ENCODE measurements at places on chromosomes 6 and 20.

DNA sequence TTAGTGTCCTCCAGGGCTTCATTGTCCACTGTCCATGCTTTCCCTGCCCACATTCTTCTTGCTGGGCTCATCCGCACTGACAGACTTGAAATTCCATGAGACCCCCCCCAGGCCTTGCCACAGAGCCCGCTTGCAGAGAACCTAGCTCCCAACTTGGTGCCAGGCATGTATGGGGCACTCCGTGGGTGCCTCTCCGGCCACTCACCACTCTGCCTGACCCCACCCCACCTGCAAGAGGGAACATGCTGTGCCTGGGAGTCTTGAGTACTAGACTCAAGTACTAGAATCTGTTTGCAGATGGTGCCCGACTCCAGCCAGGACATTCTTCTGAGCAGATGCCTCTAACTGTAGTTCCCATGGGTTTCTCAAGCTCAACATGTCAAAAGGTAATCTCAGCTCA, 47.9 kb downstream of the TRERF1 start:
- H3K36me3 ChIP-seq, result no peaks in the 10 kb centered on the region
- no peak for DNase-seq
- no peak overlapping the region for H3K4me3 ChIP-seq
- peaks cover 11% of the 10 kb centered on the region for H3K4me1 ChIP-seq

GRCh38 chr6:95364016-95364604, 213.2 kb upstream of the MANEA start:
- no peak overlapping the region for H3K4me3 ChIP-seq
- H3K36me3 ChIP-seq, result no peaks in the 10 kb centered on the region
- H3K4me1 ChIP-seq, result no peaks in the 10 kb centered on the region
- DNase-seq, result no peak

DNA sequence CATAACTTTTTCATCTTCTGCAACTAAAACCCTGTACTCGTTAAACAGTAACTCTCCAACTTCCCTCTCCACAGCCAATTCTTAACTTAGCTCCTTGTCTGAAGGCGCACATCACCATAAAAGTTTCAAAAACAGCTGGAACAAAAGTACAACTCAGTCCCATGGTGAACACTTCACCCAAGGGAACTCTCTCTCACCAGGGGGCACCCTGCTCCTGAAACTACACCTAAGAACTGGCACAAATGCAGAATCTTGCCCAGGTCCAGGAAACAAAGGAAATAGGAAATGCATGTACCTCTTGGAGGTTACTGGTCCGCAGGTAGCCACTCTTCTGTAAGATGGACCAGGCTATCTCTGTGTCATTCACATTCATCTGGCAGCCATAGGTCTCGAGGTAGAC, 6.6 kb downstream of the CDK5RAP1 start:
- H3K27ac ChIP-seq, result no peak overlapping the region
- H3K4me1 ChIP-seq, result peaks cover 5% of the 10 kb centered on the region
- no peaks in the 10 kb centered on the region for H3K27me3 ChIP-seq
- DNase-seq, result no peak

DNA sequence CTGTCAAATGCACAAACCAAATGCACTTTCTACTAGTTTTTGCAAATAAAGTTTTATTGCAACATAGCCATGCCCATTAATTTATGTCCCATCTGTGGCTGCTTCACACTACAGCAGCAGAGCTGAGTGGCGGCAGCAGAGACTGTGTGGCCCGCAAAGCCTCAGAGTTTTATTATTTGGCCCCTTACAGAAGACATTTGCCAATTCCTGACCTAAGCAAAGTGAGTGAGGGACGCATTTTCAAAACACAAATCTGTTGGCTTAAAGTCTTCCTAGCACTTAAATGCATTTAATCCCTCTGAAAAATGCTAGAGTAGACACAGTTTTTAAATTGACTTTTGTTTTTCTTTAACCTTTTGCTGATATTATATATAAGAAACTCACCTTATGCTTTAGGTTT, 126.4 kb downstream of the PHACTR3 start:
- H3K27ac ChIP-seq, result no peak overlapping the region
- no peaks in the 10 kb centered on the region for H3K36me3 ChIP-seq
- H3K4me1 ChIP-seq, result no peaks in the 10 kb centered on the region
- no peak for DNase-seq
- peaks cover 16% of the 10 kb centered on the region for H3K27me3 ChIP-seq

DNA sequence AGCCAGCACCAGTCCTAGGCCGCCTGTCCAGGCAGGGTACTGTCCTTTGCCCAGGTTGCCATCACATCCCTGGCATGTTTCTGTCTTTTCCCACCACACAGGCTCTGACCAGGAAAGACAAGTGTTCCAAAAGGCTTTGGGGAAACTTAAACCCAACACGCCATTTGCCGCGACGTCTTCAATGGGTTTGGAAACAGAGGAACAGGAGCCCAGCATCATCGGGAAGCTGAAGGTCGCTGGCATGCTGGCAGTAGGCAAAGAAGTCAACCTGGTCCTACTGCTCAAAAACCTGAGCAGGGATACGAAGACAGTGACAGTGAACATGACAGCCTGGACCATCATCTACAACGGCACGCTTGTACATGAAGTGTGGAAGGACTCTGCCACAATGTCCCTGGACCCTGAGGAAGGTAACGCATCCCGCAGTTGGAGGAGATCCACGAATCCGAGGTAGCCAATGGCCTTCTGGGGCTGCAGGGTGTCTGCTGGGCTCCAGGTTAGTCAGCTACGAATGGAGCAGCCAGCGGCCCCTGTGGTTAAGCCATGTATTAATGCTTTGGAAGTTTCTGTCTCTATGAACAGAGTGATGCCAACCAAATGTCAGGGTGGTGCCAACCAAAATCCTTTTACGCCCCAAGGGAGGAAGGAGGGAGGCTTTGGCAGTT, 36.2 kb downstream of the TGM3 start:
- no peaks in the 10 kb centered on the region for H3K36me3 ChIP-seq
- H3K27ac ChIP-seq, result no peak overlapping the region
- no peaks in the 10 kb centered on the region for H3K27me3 ChIP-seq
- H3K4me3 ChIP-seq, result no peak overlapping the region
- no peak for DNase-seq

Data from upper lobe of right lung (tissue), 1 donor.